Muscle of back (tissue), 13 donors: ENCODE measurements at places on chromosomes 6 and 20. TPM values are rescaled to one million over a fixed set of nuclear protein-coding genes. Genes with fewer than 3 reads are reported as not detected.

- no peak for DNase-seq
These were observed 15.1 kb upstream of the MYT1 start for GRCh38 chr20:64149141-64149540.

- no peak for DNase-seq
These were observed 2.9 kb downstream of the ZNF335 start for GRCh38 chr20:45968801-45969711.

GRCh38 chr20:56208121-56208520 is 40.4 kb upstream of the MC3R start:
- DNase-seq, result no peak

DNA sequence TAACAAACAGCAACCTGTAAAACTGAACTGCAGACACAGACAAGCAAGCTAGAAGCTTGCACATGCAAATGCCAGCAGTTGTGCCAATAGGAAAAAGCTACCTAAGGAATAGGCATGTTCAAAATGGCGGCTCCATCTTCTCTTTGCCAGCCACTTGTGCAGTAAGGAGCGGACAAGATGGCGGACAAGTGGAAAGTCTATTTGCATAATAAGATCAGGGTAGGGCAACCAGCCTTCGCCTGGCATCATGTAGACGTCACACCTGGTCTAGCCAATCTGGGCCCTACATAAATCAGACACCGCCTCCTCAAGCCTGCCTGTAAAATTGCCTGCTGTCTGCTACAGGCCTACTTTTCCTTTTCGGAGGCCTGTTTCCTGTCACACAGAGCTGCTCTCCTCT is 18.0 kb downstream of the C6orf52 start:
- no peak for DNase-seq

DNA sequence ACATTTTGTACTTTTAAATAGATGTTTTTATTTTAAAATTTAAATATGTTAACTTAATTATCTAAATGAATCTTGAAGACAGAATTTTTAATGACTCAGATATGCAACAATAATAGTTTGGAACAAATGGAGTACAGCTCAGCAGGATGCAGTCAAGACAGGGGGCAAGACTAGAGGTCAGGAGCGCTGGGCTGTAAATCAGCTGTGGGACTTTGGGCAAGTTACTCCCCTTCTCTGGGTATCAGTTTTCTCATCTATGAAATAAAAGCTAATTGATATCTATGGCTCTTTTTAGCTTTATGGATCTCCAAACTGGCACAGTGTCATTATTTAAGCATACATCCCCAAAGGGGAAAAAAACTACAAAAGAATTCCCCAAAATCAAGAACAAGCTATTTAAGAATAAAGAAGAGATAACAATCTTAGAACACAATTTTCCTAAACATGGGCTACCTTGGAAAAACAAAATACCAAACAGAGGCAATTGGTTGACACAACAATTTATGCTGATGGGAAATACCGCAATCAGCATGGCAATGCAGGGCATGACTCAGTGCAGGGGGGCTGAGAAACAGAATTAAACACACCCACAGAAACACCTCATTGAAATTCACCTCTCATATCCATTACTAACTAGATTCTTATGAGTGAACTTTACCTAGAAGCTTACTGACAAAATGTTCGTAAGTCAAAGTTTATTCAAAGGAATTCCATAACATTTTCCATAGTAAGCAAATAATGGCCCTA is 188.2 kb downstream of the SIM1 start:
- no peak for DNase-seq

GRCh38 chr6:88669475-88669874 is 293.9 kb downstream of the RNGTT start:
- DNase-seq, result no peak

WFDC5 gene
- 0.69 TPM for polyA plus RNA-seq

FLRT3 gene
- 24.5 TPM for polyA plus RNA-seq

DNA sequence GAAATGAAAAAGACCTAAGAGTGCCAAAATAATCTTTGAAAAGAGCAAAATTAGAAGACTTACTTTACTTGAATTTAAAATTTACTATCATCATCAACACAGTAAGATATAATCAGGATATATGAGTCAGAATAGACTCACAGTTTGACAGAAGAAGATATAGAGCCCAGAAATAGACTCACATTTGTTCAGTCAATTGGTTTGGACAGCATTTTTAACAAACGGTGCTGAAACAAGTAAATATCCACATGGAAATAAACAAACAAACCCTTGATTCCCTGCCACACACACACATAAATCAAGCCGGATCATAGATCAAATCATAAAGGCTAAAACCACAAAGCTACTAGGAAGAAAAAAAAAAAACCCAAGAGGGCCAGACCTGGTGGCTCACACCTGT is 291.1 kb downstream of the ADGRG6 start:
- DNase-seq, result no peak

- DNase-seq, result no peak
These were observed 120.8 kb downstream of the MOXD1 start for GRCh38 chr6:132280436-132280835.

NKX2-2 gene
- not detected for polyA plus RNA-seq

TRIM31 gene
- not detected for polyA plus RNA-seq

- DNase-seq, result no peak
These were observed 1.4 kb downstream of the RPS10 start for GRCh38 chr6:34424200-34425131.

TLDC2 gene
- 0.62 TPM for polyA plus RNA-seq

DNA sequence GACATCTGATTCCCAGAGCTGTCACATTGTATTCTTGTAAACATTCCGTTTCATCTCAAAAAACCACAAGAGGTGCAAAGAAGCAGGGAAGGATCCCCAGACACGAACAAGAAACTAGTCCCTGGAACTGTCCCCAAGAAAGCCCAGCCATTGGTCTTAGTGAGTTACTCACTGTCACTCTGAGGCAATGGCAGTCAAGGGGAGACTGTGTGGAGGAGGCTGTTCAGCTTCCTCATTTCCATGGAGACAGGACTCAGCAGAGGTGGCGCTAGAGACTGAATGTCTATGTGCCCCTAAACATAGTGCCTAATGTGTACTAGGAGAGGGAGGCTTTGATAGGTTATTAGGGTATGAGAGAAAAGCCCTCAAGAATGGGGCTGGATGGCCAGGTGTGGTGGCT is 11.1 kb downstream of the ULBP1 start:
- DNase-seq, result no peak

DNA sequence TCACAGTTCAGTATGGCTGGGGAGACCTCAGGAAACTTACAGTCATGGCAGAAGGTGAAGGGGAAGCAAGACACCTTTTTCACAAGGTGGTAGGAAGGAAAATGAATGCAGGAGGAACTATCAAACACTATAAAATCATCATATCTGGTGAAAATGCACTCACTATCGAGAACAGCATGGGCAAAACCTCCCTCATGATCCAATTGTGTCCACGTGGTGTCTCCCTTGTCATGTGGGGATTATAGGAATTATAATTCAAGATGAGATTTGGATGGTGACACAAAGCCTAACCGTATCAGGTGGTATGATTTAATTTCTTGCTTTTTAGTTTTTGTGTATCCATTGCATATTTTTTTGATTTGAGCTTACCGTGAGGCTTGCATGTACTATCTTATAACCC is 133.2 kb upstream of the SYNCRIP start:
- DNase-seq, result no peak

SLC35F1 gene
- polyA plus RNA-seq, result 2.4 TPM

SH3BGRL2 gene
- 7.2 TPM for polyA plus RNA-seq

DNA sequence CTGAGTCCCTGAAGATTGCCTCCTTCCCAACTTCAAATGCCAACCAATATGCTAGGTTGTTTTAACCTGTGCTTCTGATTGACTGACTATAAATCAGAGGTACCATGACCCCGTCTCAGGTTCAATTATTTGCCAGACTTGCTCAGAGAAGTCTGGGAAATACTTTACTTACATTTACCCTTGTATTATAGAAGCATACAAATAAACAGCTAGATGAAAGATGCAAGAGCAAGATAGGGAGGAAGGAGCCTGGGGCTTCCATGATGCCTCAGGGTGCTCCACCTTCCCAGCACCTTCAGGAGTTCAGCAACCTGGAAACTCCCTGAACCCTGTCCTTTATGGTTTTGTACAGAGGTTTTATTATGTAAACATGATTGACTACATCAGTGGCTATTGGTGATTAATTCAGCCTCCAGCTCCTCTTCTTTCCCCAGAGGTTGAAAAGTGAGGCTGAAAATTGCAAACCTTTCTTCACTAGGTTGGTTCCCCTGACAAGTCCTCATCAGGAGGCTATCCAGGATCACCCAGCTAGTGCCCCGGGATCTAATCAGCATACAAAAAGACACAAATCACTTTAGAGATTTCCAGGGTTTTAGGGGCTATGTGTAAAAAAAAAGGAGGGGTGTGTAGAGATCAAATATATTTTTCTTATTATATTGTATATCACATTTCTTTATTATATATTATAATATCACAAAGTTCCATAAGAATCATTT is 547.7 kb downstream of the EPM2A start:
- no peak for DNase-seq

- DNase-seq, result peak; percentile 35
These were observed 606 bp upstream of the ULBP1 start for GRCh38 chr6:149963212-149963461.

DNA sequence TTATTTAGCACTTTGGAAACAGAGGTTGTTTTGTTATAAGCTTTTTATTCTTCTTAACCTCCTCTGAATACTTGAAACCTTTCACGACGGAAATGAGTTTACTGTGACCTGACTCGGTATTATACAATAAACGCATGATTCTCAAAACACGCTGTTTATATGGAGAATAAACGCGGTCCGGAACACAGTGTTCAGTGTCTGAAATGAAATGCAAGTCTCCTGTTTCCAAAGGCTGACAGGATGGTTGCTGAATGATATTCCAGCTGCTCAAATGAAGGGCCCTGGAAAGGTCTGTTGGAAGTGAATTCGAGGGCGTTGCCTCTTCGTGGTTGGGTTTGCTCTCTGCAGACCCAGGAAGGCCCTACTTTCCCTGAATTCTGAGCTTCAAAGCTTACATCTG is 83.4 kb downstream of the RSPH3 start:
- peak; percentile 51 for DNase-seq

DNA sequence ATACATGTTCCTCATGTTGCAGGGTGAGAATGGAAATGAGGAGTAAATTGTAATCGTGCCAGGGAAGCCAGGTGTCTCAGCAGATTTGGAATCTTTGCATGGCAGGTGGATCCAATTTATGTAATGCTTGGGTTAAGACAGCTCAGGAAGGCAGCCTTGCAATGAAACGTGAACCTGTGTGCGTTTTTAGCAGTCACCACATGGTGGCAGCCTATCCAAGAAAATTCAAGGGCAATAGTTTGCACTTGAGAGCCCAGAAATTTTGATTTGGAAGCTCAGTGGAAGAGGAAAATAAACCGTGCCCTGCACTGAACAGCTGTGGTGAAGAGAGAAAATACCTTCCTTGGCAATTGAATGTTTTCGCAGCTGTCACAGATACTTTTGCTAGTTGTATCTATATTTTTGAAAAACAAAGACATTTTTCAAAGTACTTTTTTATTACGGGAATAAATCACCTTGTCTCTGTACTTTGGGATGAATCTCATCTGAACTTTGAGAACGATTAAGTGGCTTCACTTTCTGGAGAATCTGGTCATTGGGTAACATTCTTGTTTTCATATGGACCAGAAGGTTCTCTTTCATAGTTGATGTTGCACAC is 26.5 kb downstream of the MTHFD1L start:
- DNase-seq, result peak; percentile 94

B3GALT4 gene
- polyA plus RNA-seq, result 1.9 TPM

DNA sequence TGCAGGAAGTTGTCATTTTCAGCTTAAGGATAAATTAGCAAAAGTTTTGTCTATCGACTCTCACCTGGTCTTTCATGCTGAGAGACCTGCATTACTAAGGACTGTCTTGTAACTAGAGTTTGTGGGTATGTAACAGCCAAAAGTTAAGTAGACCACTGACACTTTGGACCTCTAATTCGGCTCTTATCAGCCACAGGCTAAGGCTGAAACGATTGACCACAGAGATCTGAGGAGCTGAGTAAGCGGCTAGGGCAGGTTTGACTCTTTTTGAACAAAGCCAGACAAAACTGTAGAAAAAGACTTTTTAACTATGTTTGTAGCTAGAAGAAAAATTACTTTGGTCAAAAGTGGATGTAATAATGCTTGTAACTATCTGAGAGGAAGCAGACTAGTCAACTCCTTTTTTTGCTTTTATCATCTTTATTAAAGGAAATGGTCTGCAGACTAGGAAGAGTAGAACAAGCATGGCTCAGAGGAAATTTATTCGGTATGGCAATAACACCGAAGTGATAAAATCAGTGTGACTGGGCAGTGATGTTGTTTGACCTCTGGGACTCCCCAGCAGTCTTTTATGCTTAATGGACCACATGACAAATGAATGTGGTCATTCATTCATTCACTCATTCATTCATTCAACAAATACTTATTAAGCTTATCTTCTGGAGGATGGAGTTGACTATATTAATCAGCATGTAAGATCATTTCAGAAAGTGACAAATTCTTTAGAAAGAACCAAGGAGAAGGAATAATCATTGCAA is 725.0 kb upstream of the HS3ST5 start:
- DNase-seq, result no peak

- DNase-seq, result peak; percentile 87
These were observed 143.3 kb downstream of the UST start for GRCh38 chr6:148890096-148890495.

DNA sequence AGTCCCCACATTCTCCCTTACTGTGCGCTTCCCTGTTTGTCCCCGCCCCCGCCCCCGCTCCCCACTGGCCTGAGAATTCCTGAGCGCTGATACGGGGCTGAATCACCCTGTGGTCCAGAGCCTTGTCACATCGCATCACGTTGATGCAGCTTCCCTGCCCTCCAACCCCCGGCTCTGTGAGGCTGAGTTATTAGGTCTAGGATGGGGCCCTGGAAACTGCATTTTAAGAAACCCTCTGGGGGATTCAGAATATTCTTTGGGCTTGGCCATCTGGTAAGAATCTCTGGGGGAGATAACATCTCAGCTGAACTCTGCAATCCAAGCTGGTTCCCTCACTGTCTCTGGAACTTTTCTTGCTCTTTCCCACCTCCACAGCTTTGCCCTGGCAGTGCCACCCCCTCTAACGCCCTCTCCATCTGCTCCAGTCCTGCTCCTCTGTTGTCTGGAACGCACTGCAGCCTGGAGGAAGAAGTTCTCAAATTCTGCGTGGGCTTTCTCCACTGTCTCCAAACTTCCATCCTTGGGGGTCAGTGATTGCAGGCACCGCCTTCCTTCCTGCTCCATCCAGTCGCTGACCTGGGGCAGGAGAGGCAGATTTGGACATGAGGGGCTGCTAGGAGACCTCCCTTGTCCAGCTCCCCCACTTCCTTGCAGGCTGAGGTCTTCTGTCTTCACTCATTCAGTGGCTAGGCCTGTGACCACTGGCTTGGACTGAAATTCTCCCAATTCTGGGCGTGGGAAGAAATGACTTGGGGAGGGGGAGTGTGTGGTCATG is 42.6 kb downstream of the KIAA1755 start:
- no peak for DNase-seq

SLC17A3 gene
- polyA plus RNA-seq, result not detected
